ENCODE measurements at places on chromosomes 5 and 9.

GRCh38 chr5:147203213-147203612, 31.6 kb upstream of the STK32A start:
- no peak for DNase-seq

DNA sequence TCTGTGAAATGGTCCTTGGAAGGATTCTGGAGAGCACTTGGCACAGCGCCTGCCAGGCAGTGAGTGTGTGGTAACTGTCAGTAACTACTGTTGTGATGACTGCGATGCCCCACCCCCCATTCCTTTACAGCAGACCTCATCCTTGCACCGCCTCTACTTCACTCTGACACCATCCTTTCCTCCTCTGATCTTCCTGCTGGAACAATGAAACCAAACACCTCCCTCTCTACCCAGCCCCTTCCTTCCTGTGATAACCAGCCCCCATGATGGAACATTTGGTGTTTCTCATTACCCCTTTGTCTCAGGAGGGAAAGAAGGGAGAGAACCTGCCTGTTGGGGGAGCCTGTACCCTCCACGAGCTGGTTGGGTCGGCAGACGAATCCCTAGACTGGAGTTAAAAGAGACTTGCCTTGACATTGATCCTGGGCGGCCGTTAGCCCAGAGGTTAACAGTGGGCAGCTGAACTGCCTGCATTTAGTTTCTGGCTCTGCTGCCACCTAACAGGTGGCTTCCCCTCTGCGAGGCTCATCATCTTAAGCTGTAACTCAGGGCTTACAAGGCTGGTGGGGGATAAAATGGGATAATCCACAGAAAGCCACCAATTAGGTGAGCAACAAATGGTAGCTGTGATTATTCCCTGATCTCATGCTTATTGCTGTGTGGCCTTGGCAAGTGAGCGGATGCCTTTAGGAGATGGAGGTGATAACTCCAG, 34.2 kb upstream of the GRPEL2 start:
- no peak for DNase-seq

GRCh38 chr5:14143546-14143840, 351 bp downstream of the TRIO start:
- DNase-seq, result no peak

- DNase-seq, result no peak
Measured at GRCh38 chr5:93277051-93277450, 304.0 kb downstream of the NR2F1-AS1 start.

GRCh38 chr9:4066120-4066519, 233.7 kb downstream of the GLIS3 start:
- no peak for DNase-seq

DNA sequence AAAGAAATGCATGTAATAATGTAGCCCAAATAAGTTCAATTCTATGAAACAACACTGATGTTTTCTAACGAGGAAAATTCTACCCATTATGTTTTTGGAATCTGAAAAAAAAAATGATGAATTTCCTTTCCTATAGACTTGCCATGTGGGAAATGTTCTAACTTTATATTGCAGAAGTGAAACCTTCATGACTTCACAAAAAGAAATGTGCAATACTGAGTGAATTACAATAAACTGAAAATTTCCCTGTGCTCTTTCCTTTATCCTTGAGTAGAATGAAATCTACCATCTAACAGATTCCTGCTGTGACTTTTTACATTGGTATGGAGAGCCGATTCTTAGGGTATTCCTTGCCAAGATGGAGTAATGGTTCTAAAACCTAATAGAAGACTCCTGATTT, 1622.5 kb downstream of the MAT2B start:
- DNase-seq, result no peak

- no peak for DNase-seq
Measured at GRCh38 chr5:9947944-9948343, 301.7 kb downstream of the ATPSCKMT start.

DNA sequence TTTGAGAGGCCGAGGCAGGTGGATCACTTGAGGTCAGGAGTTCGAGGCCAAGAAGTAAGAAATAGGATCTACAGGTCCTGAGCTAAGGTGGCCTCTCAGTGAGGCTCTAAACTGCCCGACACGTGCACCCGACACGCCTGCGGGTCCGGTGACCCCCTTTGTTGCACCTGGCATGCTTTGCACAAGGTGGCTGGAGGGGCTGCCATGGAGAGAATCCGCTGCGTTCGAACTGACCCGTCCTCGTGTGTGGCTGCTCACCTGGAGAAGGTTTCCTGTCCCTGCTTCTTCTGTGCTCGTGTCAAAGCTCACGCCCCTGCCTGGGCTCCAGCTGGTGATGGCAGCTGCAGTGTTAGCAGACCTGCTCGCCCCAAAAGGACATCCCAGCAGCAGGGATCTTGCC, 5.7 kb upstream of the OLFM1 start:
- DNase-seq, result no peak

DNA sequence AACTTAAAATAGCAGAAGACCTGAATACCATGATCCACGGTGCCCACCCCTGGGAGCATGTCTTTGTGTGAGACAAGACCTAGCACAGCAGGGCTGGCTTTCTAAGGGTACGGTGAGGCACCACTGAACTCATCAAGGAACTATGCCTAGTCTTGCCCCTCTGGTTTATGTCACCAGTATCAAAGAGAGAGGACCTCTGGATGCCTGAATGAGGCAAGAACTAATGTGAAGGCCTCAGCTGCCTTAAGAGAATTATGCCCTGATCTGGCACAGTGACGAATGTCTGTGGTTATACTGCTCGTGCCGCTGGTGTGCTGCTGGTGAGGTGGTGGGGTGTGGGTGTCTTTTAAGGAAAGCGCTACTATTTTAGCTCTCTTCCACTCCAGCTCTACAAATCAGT, 23.0 kb downstream of the NREP start:
- no peak for DNase-seq

GRCh38 chr5:136174021-136174659, 18.8 kb downstream of the SMIM32 start:
- DNase-seq, result no peak

- no peak for DNase-seq
Measured at GRCh38 chr5:1748845-1749244, 50.8 kb downstream of the MRPL36 start.

- DNase-seq, result no peak
Measured at GRCh38 chr5:172383191-172383802, 71.0 kb downstream of the SH3PXD2B start.

DNA sequence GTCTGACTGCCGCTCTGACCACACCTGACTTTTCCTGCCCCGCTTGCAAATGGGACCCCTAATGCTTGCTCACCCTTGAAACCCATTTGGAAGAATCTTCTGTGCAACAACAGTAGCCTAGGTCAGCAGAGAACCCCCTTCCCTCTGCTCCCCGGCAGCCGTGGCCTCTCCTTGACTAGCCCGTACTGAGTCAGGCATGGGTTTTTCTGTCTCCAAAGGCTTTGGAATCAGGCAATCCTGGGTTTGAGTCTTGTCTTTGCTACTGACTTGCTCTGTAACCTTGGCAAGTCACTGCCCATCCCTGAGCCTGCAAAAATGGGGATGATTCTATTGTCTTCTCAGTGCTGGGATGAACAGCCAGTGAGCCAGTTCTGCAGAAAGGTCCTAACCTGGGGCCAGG, 135.4 kb downstream of the RGS3 start:
- DNase-seq, result no peak

DNA sequence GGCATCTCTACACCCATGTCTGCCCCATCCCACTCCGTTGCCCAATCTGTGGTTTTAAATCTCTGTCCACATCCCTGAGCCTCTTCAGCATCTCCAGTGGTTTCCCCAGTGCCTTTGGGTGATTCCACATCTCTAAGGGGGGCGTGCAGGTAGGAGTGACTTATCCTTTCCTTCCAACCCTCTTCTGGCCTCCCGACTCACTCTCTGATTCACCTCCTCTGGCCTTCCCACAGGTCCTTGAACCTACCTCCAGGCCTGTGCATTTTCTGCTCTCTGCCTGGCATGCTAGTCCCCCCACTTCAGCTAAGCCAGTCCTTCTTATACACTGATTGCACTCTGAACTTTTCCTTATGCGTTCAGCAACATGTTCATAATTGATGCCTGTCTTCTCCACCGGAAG, 99.0 kb downstream of the RALGPS1 start:
- DNase-seq, result no peak

All from NCI-H1417 treated with DMSO at 0.1 percent for 48 hours (cell line).